ENCODE measurements at places on chromosomes 4 and X.

- no peak for DNase-seq
Measured at GRCh38 chr4:70802928-70803580, 36.6 kb downstream of the GRSF1 start.

GRCh38 chr4:2617955-2618354 is 81.5 kb downstream of the FAM193A start:
- no peak for DNase-seq

DNA sequence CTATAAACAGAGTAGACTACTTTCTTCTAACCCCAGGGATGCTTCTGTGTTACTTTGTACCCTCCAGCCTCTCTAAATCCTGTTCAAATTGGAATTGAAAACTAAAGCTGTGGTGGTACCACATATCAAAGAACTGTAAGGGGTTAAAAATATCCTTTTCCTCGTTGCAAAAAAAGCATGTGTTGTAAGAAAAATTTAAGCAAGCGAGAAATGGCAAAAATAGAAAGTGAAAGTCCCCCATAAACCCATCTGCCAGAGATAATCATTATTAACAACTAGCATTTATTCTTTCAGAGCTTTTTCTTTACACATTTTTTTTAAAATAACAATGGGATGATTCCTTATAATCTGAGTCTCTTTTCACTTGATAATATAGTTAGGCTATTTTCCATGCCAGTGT is 40.6 kb downstream of the TMEM164 start:
- no peak for DNase-seq

- no peak for DNase-seq
Measured at GRCh38 chrX:72358313-72358712, 52.6 kb upstream of the CITED1 start.

DNA sequence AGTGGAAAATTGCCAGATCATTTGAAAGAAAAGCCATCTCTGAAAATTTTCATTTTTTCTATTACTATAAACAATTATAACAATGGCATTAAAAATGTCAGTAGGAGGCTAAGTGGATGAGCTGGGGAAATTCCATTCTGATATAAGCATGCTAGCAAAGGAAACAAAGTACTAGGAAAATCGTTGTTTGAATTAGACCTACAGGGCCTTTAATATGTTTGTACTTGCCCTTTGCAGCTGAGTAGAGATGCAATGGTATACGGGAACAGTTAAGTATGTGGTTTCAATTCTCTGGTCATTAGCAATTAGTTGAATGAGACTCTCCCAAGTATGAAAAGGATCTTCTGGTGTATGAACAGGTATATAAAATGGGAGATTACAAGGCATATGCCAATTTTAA is 452.2 kb downstream of the PCDH11X start:
- no peak for DNase-seq

- DNase-seq = peak; percentile 26
Measured at GRCh38 chrX:96182366-96182765, 502.3 kb upstream of the DIAPH2 start.

- DNase-seq = peak; percentile 0
Measured at GRCh38 chrX:150482537-150483206, 85.7 kb upstream of the MTM1 start.

DNA sequence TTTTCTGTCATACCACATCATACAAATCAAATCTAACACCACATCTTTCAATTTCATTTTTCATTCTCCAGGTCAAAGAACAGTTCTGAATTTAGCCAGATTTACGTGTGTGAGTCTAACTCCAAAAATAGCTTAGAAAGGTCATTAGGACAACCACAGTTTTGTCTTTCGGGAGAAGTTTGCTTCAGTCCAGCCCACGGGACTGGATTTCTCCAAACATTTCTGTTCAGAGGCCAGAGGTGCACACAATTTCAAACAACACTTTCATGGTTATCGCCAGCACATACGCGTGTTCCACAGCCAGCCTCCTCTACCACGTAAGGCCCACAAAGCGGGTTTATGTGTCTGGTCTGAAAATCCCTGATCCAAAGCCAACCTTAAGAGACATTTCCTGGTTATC is 65.9 kb downstream of the VEGFC start:
- DNase-seq = no peak

GRCh38 chrX:21855937-21856415 is at the start of gene YY2:
Gene YY2, plus strand, starts transcription at chrX:21855987. Its CDS starts 498 bp downstream, at chrX:21856485.
- DNase-seq = no peak

Data from NCI-H1694 (cell line).